ENCODE measurements at places on chromosomes 3 and 15.

GRCh38 chr15:72725446-72725845 lies 39.4 kb downstream of the BBS4 start:
- DNase-seq = no peak

- DNase-seq = no peak
Observed at GRCh38 chr15:62390791-62391640, 225.9 kb upstream of the C2CD4B start.

- no peak for DNase-seq
Observed at GRCh38 chr3:139416275-139416674, 26.8 kb upstream of the COPB2 start.

GRCh38 chr3:87732294-87732693 lies 326.5 kb downstream of the CGGBP1 start:
- no peak for DNase-seq

- no peak for DNase-seq
Observed at GRCh38 chr3:134991472-134992010, 196.5 kb downstream of the EPHB1 start.

GRCh38 chr15:59373215-59373614 lies 544 bp upstream of the MYO1E start:
- DNase-seq = no peak
